ENCODE measurements at places on chromosomes 13 and 19.
A peak's percentile ranks its signal among the peaks of the same experiment; 100 is the strongest.

DNA sequence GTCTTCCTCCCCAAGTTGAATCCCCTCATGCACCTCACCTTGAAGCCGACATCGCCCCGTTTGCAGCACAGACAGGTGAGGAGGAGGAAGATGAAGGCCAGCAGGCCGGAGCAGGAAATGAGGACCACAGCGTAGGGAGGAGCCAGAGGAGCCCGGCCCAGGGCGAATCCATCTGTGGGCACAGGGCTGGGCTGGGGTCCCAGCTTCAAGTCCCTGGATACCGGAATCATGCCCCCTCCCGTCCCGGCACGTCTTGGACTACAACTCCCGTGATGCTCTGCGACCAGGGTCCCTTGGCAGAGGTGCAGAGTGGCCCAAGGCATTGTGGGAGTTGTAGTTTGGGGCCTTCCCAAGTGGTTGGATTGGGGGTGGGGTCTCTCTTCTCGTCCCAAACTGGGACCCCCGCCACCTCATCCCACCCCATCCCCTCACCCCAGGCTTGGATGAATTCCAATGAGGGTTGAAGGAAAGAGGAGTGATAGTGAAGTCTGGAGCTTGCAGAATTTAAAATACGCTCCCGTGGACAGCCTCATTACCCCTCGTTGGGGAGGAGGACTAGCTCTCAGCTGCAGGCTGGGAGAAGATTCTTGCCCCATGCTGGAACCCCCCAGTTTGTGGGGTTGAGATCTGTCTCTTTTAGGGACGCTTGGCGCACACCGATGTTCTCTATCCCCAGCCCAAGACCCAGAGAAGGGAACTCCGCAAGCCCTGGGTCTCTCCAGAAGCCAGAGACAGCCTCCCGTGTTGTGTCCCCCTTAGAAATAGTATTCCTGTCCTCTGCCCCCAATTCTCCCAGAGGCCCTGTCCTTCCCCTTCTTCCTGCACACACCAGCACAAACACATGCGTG, 990 bp downstream of the LMTK3 start:
- DNase-seq, result peak; percentile 71

- DNase-seq, result no peak
Measured at GRCh38 chr19:47381121-47381520, 32.0 kb downstream of the DHX34 start.

- DNase-seq, result no peak
Measured at GRCh38 chr13:87669379-87669978, 1.7 kb upstream of the SLITRK5 start.

DNA sequence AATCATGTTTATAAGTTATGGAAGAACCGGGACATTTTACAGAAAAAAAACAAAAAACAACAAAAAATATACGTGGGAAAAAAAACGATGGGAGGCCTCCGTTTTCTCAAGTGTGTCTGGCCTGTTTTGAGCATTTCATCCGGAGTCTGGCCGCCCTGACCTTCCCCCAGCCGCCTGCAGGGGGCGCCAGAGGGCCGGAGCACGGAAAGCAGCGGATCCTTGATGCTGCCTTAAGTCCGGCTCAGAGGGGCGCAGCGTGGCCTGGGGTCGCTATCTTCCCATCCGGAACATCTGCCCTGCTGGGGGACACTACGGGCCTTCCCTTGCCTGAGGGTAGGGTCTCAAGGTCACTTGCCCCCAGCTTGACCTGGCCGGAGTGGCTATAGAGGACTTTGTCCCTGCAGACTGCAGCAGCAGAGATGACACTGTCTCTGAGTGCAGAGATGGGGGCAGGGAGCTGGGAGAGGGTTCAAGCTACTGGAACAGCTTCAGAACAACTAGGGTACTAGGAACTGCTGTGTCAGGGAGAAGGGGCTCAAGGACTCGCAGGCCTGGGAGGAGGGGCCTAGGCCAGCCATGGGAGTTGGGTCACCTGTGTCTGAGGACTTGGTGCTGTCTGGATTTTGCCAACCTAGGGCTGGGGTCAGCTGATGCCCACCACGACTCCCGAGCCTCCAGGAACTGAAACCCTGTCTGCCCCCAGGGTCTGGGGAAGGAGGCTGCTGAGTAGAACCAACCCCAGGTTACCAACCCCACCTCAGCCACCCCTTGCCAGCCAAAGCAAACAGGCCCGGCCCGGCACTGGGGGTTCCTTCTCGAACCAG, 1.8 kb upstream of the APOE start:
- peak; percentile 77 for DNase-seq

GRCh38 chr13:51619614-51620013, 35.4 kb downstream of the WDFY2 start:
- peak; percentile 53 for DNase-seq

Data from suppressor macrophage treated with lipopolysaccharide for 1 hour (primary cell).